MCF 10A (cell line): ENCODE measurements at places on chromosomes 4 and X. TPM values are rescaled to one million over a fixed set of nuclear protein-coding genes. Genes with fewer than 3 reads are reported as not detected.
A peak's percentile ranks its signal among the peaks of the same experiment; 100 is the strongest.

XK gene
- total RNA-seq, result 0.37 and 0.63 TPM in 2 replicates

PARM1 gene
- total RNA-seq, result 0.58 and 1.4 TPM in 2 replicates

SPANXB1 gene
- total RNA-seq, result not detected in 2 replicates

PHF8 gene
- total RNA-seq, result 22.5 and 34.1 TPM in 2 replicates

DNA sequence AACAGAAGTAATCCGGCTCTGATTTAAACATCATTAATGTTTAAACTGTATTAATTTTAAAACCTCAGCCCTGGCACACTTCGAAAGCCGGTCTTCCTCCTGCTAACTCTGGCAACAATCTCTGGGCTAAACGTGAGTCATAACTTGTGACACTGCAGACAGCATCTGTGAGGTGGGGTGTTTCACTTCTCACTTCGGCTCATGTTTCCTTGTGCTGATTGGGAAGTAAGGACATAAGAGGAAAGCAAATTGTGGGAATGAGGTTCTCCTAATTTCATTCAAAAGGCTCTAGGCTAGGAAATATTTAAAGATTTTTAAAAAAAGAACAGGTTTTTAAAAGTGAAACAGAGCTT lies 139.9 kb upstream of the USP9X start:
- DNase-seq, result peak; percentile 84

DNA sequence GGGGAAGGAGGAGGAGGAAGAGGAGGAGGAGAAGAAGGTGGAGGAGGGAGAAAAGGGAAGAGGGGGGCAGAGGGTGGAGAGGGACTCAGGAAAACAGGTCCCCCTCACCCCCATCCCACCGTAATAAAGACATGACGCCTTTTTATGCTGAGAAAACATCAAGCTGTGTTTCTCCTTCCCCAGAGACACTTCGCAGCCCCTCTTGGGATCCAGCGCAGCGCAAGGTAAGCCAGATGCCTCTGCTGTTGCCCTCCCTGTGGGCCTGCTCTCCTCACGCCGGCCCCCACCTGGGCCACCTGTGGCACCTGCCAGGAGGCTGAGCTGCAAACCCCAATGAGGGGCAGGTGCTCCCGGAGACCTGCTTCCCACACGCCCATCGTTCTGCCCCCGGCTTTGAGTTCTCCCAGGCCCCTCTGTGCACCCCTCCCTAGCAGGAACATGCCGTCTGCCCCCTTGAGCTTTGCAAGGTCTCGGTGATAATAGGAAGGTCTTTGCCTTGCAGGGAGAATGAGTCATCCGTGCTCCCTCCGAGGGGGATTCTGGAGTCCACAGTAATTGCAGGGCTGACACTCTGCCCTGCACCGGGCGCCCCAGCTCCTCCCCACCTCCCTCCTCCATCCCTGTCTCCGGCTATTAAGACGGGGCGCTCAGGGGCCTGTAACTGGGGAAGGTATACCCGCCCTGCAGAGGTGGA lies 45.3 kb upstream of the SHOX start:
- DNase-seq, result no peak

- DNase-seq, result peak; percentile 84
These were observed 81.5 kb upstream of the EGFL6 start for GRCh38 chrX:13487731-13488505.
